Fibroblast of villous mesenchyme (primary cell): ENCODE measurements at places on chromosomes 3 and 15.

- DNase-seq = no peak
These were observed 33.0 kb upstream of the FAN1 start for GRCh38 chr15:30870681-30871080.

GRCh38 chr3:177131927-177132636 lies 65.2 kb downstream of the TBL1XR1 start:
- DNase-seq = peak; percentile 36

GRCh38 chr15:57671636-57672035 lies 34.9 kb upstream of the POLR2M start:
- DNase-seq = no peak

GRCh38 chr3:11514191-11514821 lies 129.4 kb downstream of the VGLL4 start:
- DNase-seq = peak; percentile 92
